NCI-H1092 treated with DMSO at 0.1 percent for 48 hours (cell line): ENCODE measurements at places on chromosomes 7 and 10.

GRCh38 chr10:63258920-63259678 is 126.0 kb downstream of the NRBF2 start:
- no peak for DNase-seq

DNA sequence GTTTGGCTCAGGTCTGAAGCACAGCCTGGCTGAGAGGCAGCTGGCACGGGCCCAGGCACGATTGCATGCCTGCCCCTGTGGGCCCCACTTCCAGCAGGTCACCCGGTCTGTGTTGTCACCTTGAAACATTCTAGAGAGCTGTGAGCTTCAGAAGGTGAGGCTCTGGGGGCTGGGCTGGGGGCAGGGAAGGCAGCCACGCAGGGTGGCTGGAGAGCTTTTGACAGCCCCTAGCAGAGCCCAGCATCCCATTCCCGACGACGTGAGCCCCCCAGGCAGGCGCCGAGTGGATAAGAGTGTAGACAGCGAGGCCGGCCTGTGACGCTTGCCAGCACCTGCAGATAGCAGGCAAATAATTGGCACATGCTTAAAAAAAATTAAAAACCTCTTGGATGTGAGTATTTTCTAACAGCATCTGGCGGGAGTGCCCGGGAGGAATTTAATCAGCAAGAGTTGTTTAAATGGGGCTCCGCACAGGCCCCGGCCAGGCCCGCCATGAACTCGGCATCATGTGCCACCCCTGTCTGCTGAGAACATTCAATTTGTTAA is 212.0 kb upstream of the TBX20 start:
- peak; percentile 98 for DNase-seq

DNA sequence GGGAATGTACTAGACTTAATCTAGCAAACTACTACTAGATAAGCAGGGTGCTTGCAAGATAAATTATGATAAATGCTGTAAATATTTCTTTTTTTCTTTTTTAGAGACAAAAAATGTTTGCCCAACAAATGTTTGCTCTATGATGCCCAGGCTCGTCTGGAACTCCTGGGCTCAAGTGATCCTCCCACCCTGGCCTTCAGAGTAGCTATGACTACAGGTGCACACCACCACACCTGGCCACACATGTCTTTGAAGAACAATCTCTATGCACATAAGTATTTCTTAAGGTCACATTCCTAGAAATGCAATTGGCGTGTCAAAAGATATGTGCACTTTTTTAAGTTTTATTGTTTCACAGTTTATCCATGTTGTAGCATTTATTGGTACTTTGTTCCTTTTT is 179.6 kb upstream of the FRMD4A start:
- no peak for DNase-seq

DNA sequence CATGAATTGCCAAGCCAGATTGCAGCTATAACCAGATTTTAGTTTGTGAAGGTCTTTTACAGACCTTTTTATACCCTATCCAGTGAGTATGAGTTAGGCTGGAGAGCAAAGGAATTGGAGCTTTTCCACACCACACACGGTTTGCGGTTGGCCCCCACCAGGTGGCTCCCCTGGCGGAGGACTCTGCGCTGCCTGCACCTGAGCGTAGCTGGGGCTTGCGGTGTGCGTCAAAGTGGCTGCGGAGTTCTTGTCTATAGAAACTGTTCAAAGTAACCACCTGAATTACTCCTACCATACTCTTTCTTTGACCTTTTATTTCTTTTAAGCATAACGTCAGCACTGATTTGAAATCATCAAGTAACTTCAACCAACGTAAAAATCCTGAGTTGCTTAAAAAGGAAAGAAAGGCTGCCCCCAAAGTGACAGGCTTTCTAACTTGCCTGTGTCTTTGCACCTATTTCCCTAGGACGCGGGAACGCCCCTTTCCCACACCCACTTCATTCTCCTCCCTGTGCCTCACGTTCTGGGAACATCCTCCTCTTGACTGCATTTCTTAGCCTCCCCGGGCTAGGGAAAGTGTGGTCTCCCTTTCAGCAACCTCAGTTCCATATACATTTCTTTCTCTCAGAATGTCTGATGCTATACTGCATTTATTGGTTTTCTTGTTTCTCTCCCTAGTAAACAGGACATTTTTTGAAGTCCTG is 47.6 kb upstream of the TMEM72 start:
- DNase-seq: no peak

DNA sequence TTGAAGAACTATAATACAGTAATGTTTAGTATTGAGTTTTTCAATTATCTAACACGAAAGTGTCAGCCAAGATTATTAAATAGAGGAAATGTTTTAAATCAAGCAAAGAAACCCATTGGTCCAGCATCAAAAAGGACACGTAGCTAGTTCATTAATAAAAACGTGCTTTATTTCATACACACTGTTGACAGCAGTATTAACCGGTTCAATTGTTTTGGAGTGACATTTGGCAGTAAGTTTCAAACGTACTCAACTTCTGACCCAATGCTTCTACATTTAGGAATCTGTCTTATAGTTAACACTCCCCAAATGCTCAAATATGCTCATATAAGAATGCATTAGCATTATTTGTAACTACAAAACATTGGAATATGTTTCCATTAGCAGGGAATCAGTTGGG is 41.3 kb downstream of the SLC16A12 start:
- DNase-seq: no peak

- DNase-seq: no peak
These were observed 16.6 kb upstream of the ITIH2 start for GRCh38 chr10:7686351-7687171.

- DNase-seq: peak; percentile 92
These were observed 249.0 kb upstream of the AUTS2 start for GRCh38 chr7:69349291-69349690.

DNA sequence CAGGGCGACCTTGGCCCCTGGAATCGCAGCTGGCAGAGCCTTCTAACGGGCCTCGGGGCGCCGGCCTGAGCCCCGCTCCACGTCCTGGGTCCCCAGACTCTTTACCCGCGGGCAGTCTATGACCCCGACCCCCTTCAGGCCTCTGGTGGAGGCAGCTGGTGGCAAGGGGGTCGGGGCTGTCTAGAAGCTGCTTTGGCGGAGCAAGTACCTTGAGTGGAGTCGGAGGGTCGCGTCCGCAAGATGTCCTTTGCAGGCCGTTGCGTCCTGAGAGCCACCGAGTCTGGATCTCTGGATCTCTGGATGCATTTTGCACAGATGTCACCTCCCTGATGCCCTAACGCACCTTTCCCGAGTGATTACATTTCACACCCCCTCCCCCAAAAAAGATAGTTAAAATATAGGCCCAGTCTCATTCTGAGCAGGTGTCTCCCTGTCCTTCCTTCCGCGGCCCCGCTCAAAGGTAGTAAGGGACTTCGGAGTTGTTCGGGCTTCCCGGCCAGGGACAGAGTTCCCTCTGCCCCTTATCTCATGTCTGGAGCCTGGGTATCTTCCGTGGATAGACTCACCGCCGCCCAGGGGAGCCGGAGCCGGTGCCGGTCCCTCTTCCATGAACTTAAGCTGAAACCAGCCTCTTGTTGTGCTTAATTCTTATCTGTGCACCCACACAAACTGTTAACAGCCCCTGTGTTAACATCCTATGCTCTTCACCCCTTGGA is 457 bp downstream of the ACADSB start:
- no peak for DNase-seq

DNA sequence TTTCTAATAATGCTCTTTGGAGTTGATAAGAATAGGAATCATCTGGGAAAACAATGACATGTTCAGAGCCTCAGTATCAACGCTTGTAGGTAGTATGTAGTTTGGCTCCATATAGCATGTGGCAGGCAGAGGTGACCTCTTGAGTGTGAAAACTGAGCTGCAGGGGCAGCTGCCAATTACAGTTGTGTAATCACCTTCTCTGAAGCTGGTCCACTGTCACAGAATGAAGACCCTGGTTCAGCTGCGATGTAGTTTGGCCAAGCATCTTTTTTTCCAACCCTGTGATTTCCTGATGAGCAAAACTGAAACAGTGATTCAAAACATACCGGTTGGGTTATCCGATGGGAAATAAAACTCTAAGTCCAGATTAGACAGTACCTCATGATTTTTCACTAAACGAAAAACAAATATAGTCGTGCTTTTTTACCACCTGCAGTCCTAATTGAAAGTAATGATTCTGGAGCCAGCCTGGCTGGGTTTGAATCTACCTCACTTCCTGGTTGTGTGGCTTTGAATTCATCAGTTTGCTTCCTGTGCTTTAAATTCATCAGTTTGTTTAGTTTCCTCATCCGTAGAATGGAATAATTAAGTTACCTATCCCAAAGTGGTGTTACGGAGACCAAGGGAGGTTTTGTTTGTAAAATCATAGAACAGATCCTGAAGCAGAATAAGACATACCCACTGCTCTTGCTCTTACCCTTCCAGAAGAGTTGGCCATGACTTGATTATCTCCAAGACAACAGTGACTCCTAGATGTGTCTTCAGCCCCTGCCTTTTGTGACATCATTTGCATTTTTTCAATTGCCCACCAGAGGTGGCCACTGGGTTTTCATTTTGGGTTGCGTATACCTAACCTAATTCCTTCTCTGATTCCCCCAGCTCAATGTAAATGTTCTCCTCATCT is 87.4 kb downstream of the CELF2 start:
- no peak for DNase-seq

DNA sequence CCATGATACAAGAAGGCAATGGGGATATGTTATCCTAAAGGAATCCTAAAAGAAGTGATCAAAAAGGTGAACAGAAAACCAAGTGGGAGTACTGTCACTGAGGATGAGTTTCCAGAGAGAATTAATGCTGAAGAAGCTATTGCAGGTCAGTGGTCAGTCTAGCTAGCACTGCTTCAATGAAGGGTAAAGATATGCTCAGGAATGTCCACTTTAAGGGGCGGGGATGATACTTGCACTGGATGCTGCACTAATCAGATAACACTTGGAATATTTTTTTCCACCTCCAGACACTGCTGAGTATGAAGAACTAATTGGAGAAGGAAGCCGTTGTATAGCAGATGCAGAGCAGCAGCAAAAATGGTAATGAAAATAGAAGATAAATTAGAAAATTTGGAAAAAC is 75.3 kb downstream of the LRRC17 start:
- DNase-seq: no peak

DNA sequence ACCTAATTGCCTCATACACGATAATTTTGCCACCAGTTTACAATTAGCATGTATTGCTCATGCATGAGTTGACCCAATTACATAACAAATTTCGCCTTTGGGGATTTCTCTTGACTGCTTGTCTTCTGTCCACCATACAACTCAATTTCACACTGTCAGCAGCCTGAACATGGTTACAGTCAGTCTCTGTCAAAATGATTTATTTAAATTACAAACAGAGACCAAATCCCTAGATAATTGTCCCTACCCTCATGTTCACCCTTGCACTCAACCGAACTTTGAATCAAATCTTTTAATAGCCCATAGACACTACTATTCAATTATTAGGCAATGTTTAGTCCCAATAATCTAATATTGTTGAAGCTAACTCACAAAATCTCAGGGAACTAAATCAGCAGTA is 59.7 kb upstream of the NEBL start:
- DNase-seq: no peak

DNA sequence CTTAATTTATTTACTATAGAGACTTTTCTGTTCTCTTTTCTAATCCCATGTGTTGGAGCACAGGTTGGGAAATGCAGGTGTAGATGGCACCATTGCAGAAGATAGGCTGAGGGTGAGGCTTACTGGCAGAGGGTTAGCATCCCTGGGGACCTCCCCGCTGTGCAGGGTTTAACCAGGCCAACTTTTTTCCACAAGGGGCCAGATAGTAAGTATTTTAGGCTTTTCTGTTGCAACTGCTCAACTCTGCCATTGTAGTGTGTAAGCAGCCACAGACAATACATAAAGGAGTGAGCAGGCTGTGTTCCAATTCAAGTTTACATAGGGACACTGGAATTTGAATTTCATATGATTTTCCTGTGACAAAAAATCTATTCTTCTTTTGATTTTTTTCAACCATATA is 34.6 kb upstream of the AOAH start:
- peak; percentile 28 for DNase-seq

DNA sequence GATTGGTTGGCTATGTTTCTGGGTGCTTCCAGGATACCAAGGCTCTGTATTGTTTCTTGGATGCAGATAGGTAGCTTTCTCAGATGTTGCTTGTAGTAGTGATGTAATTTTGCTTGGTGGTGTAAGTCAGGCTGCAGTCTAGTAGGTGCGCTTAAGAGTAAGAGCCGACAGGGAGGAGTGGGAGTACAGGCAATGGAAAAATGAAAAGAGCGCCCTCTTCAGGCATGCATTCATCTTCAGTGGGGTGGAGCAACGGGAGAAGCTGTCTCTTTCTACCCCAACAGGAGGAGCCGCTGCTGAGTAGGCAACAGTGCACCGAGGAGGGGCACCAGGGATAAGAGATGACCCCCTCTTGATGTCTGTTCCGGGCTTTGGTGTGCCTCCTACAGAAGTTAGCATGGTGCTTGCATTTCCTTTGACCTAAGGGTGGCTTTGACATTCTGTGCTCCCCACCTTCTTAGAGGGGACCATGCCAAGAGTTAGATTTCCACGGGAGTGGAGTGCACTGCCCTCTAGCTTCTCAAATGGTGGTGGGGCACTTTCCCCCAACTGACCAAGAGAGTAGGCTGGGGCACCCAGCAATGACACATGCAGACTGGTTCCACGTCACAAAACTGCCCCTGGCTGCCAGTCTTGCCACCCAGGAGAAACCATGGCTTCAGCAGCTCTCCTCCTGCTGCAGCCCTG is 56.1 kb downstream of the ZNF783 start:
- no peak for DNase-seq

DNA sequence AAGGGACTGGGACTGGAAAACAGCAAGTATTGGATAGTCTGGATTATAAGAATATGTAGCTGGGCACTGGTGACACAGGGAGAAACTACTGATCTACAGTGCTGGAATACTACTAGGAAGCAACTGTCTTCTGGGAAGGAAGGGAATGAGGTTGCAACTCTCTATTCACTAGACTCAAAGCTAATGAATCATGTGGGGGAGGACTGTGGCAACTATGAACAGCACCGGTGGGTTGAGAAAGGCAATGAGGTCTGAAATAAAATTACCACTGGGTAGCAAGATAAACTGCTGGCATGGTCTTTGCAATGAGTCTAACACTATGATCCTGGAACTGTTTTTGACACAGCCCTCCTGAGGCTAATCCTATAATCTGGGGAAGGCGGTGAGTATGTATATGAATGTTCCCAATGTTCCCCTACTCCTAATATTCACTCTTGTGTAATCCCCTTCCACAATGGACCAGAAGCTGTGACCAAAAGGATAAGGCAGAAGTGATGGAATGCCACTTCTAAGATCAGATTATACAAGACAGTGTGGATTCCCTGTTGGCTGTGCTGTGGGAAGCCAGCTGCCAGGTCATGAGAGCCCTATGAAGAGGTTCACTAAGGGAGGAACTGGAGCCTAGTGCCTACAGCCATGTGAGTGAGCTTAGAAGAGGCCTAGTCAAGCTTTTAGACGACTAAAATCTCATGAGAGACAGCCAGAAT is 101.3 kb upstream of the DNAJB12 start:
- DNase-seq: no peak

GRCh38 chr7:16067711-16068110 is 353.6 kb downstream of the CRPPA start:
- peak; percentile 77 for DNase-seq
